NCI-H2171 treated with DMSO at 0.1 percent for 48 hours (cell line): ENCODE measurements at places on chromosomes 1 and 21.

- no peak for DNase-seq
Measured at GRCh38 chr1:25089772-25090171, 142.5 kb downstream of the SYF2 start.

GRCh38 chr1:42747125-42747524, 7.1 kb upstream of the CLDN19 start:
- DNase-seq = peak; percentile 17

DNA sequence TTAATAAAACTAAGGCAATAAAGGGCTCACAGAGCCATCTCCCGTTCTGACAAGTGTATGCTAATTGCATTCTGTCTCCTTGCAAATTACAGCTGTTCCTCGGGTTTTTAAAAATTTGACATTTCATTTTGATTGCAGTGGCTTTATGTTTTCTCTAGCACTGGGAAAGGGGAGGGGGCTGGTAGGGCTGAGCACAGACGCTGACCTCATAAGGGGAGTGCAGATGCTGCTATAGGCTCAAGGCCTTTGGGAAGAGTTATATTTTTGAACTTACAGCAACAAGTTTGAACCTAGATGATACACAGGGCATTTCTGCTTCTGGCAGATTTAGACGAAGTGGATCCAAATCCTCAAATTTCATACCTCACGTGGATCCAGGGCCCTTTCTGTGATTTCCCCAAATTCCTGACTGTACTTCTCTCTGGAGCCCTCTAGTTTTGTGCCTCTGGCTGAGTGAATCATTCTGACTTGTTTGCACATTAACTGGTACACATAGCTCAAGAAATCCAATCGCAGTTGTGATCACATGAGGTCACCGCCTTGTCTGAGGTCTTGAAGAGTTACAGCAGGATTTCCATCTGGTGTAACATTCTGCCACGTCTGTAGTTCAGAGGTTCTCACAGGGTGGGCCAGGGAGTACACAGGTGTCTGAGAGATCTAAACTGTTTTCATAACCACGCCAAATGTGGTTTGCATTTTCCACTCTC, 230.3 kb downstream of the C1orf94 start:
- peak; percentile 99 for DNase-seq

GRCh38 chr1:116474921-116475849, 95.6 kb downstream of the CD58 start:
- DNase-seq = no peak

GRCh38 chr1:9263984-9264872, 28.5 kb upstream of the SPSB1 start:
- DNase-seq = no peak

DNA sequence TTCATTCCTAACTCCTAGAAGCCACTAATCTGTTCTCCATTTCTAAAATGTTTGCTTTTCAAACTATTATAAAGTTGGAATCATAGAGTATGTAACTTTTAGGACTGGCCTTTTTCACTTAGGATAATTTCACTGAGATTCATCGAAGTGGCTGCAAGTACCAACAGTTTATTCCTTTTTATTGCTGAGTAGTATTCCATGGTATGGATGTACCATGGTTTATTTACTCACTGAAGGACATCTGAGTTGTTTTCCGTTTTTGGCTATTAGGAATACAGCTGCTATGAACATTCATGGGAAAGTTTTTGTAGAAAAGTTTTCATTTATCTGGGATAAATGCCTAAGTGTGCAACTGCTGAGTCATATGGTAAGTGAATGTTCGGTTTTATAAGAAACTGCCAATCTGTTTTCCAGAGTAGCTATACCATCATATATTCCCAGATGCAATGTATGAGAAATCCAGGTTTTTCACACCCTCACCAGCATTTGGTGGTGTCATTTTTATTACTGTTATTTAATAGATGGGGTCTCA, 66.3 kb downstream of the SLC27A3 start:
- no peak for DNase-seq

DNA sequence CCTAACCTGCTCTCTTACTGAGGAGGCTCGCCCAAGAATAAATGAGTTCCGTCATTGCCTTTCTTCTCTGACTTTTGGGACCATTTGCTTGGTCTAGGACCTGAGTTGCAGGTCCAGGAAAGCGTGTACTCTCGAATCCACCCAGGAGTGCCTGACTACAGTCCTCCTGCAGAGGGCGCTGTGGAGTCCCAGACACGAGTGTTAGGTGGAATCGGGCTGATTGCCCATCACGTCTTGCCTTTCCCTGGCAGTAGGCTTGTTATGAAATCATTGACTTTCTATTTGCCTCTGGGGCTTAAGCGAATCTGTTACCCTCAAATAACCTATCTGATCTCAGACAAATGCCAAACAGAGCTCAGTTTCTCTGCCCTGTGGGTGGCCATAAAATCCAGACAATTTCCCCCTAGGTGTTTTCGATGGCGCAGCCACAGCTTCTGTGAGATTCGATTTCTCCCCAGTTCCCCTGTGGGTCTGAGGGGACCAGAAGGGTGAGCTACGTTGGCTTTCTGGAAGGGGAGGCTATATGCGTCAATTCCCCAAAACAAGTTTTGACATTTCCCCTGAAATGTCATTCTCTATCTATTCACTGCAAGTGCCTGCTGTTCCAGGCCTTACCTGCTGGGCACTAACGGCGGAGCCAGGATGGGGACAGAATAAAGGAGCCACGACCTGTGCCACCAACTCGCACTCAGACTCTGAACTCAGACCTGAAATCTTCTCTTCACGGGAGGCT, at the start of gene IL20:
TSS of gene IL20 (plus strand) at position 685 of the 733 bp plus-strand sequence. CDS start 230 bp downstream, outside the sequence.
- peak; percentile 38 for DNase-seq

DNA sequence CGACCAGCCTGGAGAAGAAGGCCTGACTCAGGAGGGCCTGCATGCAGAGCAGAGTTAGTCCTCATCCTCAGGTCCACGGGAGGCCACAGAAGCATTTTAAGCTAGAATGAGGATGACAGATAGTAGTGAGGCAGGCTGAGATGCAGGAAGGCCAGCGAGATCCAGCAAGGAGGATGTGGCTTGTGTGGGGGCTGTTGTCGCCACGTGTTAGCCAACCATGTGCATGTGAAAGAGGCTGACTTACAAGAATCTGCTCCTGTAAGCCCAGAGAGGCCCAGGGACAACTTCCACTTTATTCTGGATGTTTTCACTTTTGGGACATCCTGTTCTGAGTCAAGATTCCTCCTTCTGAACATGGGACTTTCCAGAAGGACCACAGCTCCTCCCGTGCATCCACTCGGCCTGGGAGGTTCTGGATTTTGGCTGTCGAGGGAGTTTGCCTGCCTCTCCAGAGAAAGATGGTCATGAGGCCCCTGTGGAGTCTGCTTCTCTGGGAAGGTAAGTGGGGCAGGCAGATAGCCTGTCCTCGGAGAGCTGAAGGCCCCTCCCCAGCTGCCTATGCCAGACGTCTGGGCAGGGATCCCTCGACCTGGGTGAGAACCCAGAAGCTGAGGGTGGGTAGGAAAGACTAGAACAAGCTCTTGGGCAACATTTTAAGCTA, at the start of gene SLAMF8:
TSS of gene SLAMF8 (plus strand) at position 433 of the 661 bp plus-strand sequence. CDS start at position 459, 26 bp downstream.
- DNase-seq = no peak

DNA sequence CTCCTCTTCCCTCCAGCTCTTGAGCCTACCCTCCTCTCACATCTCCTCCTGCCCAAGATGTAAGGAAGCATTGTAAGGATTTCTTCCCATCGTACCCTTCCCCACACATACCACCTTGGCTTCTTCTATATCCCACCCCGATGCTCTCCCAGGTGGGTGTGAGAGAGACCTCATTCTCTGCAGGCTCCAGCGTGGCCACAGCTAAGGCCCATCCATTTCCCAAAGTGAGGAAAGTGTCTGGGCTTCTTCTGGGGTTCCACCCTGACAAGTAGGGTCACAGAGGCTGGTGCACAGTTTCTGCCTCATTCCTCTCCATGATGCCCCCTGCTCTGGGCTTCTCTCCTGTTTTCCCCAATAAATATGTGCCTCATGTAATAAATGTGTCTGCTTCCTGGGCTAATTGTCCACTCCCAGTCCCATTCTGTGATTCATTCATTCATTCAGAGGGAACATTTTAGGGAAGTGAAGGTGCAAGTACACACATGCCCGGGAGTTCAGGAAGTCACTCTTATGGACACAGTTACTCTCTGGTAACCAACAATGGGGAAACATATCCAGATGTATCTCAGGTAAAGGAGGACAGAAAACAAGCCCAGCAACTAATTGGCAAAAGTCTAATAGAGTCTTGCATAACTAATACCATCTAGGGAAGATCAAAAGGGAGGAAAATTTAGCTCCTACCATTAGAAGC, 1.9 kb downstream of the SPRR4 start:
- DNase-seq = no peak

- DNase-seq = no peak
Measured at GRCh38 chr1:94316836-94317789, 79.7 kb upstream of the ARHGAP29 start.

GRCh38 chr1:27574001-27574781, 29.8 kb downstream of the AHDC1 start:
- DNase-seq = no peak

- peak; percentile 51 for DNase-seq
Measured at GRCh38 chr1:153945795-153946621, 510 bp downstream of the DENND4B start.

- no peak for DNase-seq
Measured at GRCh38 chr1:53697721-53698383, 41.1 kb downstream of the GLIS1 start.

DNA sequence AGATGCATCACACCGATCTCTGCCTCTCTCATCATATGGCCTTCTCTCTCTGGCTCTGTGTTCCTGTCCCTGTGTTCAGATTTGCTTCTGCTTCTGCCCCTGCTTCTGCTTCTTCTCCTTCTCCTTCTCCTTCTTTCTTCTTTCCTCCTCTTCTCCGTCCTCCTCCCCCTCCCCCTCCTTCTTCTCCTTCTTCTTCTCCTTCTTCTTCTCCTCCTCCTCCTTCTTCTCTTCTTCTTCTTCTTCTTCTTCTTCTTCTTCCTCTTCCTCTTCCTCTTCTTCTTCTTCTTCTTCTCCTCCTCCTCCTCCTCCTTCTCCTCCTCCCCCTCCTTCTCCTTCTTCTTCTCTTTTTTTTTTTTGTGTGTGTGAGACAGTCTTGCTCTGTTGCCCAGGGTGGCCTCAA, 139.9 kb upstream of the KLHDC7A start:
- DNase-seq = no peak

DNA sequence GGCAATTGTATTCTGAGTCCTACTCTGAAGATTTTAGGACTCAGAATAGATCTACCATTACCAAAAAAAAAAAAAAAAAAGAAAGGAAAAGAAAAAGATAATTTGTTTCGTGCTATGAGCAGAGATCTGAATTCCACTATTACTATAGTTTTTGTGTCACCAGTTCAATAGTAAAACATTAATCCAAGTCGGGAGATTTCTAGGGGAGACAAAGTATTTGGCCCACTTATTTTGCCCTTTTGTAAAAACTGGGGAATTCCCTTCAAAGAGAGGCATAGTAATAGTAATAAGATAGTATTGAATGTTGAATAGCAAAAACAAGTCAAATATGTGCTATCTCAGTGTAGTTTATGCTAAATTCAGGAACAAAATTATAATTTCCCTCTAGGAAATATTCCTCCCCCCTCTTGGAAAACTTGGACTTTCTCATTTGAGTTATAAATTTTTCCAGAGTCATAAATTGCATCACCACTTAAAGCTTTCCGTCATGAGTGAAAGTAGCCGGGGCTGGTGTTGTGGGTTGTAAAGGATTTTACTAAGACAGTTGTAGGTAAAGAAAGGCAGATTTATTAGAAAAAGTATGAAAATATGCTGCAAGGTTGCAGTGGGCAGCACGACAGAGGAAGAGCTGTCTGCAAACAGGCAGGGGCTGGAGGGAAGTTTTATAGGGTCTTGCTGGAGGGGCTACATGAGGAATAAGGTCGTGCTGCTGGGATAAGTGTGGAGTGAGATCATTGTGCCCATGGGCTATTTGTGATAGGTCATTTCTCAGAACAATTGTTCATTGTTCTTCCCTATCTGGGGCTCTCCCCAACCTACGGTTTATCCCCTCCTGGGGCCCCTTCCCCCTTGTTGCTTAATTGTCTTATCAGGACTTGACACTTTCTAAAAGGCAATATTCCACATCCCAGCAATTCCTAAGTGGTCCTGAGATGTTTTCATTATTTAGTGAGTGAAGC, 1009.9 kb downstream of the PLA2G4A start:
- no peak for DNase-seq

DNA sequence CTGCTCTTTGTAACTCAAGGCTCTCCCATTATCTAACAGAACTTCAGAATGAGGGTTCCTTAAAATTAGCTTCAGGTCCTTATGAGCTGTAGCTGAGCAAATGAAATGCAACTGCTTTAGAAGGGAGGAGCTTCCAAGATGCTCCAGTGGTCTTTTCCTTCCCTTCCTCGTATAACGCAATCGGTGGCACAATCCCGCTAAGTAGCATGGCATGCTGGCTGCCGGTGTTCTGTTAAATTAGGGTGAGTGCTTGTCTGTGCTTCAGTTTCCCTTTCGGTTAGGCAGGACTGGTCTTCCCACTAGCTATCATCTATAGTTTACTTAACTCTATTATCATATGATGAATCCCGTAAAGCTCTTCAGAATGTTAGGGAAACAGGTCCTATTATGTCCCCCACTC, 917 bp downstream of the KIAA0040 start:
- peak; percentile 33 for DNase-seq

DNA sequence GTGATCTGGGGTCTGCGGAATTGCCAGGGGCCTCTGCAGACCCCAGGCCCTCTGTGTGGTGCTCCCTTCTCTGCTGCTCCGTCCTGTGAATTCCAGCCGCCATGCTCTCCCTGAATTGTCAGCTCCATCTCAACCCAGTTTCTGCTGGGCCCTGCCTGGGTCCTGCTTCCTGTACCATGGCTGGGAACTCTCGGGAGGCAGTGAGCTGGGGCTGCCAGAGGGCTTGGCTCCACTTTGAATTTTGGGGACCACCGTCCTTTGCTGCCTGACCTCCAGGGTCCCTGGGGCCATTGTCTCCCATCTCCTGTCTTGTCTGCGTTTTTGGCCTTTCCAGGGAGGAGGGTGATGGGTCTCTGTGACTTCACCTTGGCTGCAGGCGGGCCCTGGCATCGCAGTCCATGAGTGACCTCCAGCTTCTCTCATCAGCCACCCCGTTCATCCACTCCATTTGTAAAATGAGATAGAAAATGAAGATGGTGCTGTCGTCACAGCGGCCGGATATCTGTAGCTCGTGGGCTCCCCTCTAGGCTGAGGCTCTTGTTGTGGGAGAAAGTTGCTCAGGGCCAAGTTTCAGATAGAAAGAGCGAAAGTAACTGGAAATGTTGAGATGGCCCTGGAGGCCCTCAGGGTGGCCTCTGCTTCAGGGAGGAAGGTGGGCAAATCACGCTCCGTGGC, 38.3 kb downstream of the SKI start:
- no peak for DNase-seq

DNA sequence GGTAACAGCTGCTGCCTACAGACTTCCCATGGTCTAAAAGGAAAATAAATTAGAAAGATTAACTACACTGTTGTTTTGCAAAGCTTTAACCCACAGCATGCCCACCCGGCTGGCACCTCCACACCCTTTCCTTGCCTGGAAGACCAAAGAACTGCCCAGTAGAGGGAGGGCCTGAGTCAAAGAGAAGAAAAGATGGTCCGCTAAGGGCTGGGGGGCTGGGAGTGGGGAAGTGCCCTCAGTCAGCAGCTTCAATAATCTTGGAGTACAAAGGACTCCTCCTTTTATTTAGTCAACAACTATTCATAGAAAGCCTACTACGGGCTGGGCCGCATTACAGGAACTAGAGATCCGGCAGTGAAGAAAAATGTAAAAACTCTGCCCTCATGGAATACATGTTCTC, 40.6 kb downstream of the ERI3 start:
- no peak for DNase-seq

GRCh38 chr1:92538048-92538412, 51.3 kb upstream of the GFI1 start:
- DNase-seq = no peak
